ENCODE measurements at places on chromosomes 5 and 9.

DNA sequence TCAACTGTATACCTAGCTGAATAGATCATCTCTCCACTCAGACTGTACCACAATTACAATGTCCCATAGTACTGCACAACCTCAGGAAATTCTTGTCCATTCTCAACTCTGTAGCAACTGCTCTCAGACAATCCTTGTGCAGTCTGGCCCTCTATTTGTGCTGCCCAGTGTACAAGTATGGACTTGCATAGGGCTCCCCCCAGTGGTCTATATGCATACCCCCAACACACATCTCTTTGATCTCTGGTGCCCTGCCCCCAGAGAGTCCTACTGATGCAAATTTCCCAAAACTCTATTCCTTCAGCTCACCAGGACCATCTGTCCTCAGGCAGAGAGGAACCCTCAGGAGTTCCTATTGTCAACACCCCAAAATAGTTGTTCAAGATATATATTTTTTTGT is 205.3 kb downstream of the SLCO4C1 start:
- no peak for DNase-seq

DNA sequence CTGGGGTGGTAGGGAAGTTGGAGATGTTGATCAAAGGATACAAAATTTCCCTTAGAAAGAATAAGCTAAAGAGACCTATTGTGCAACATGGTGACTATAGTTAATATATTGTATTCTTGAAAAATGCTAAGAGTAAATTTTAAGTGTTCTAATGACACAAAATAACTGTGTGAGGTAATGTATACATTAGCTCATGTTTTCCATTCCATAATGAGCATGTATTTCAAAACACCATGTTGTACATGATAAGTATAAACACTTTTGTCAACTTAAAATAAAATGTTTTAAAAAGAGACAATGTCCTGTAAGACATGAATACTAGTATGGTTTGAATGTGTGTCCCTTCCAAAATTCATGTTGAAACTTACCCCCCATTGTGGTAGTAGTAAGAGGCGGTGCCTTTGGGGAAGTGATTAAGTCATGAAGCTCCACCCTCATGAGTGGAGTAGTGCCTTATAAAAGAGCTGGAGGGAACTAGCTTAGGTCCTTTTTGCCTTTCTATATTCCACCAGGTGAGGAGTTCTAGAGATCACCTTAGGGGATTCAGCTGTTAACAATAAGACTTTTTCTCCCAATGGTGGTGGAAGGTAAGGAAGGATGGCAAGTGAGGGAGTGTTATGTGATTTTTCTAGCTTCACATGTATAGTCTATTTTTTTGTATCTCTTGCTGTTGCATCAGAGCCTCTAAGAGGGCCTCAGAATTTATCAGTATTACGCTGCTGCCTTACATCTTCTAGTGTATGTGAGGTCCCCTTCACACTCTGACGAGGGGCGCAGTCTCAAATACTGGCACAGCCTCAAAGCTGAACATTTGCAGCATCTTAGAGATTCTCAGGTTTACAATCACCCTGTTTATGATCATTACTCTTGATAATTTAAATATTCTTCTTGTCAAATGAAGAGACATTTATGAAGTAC is 94.9 kb upstream of the NREP start:
- DNase-seq = no peak

GRCh38 chr5:104128348-104128747 is 565.8 kb upstream of the NUDT12 start:
- no peak for DNase-seq

DNA sequence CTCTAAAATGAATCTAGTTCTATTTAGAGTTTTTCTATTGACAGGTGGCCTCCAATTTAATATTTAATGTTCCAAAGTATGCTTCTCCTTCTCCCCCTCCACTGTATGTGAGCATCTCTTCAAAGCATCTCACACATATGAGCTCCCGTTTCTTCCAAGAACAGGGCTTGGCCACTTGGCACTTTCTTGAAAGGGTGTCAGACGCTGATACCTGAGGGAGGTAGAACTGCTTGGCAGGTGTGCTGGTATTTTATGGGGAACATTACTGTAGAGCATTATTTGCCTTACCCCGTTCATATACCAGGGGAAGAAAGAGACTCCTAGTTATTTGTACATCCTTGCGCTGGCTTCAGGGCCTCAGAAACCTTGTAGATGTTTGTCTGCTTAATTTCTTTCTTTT is 1.9 kb downstream of the RCL1 start:
- no peak for DNase-seq

DNA sequence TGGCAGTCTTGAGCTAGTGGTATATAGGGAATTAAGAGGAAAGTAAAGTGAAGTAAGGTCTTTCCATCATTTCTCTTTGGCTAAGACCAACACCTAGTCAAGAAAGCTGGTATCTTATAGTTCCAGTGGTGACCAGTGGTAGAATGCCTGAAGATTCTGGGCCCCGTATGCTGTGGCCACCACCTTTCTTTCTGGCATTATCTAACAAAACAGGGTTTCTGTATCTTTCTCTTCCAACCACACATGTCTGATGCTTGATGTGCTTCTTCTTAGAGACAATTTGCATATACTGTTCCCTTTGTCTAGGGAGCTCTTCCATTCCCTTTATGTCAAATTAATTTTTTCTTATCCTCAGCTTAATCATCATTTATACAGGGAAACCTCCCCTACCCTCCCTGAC is 109.9 kb upstream of the SSBP2 start:
- DNase-seq = no peak

GRCh38 chr9:72255569-72255968 is 106.3 kb downstream of the GDA start:
- no peak for DNase-seq

DNA sequence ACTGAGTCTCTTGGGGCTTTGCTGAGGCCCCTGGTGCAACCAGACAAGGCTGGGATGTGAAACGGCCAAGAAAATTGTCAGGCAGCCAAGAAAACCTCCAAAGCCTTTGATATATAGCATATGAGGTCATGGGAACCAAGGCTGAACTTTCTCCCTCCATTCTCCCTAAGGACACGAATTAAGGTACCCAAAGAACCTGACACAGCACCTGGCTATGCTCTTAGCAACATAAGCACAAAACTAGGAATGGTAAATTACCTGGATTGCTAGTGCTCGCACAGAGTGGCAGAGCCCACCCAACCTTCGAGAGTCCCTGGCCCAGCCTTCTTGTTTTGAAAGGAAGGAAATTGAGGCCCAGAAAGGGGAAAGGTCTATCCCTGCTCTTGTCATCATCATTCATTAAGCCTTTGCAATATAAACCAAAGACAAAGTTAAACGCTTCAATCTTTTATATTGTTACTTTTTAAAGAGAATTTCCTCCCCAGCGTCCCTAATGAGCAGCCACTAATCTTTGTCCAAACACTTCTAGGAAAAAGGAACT is 220.0 kb upstream of the NR4A3 start:
- no peak for DNase-seq

- DNase-seq = no peak
Observed at GRCh38 chr5:41508186-41508585, 2.2 kb downstream of the PLCXD3 start.

DNA sequence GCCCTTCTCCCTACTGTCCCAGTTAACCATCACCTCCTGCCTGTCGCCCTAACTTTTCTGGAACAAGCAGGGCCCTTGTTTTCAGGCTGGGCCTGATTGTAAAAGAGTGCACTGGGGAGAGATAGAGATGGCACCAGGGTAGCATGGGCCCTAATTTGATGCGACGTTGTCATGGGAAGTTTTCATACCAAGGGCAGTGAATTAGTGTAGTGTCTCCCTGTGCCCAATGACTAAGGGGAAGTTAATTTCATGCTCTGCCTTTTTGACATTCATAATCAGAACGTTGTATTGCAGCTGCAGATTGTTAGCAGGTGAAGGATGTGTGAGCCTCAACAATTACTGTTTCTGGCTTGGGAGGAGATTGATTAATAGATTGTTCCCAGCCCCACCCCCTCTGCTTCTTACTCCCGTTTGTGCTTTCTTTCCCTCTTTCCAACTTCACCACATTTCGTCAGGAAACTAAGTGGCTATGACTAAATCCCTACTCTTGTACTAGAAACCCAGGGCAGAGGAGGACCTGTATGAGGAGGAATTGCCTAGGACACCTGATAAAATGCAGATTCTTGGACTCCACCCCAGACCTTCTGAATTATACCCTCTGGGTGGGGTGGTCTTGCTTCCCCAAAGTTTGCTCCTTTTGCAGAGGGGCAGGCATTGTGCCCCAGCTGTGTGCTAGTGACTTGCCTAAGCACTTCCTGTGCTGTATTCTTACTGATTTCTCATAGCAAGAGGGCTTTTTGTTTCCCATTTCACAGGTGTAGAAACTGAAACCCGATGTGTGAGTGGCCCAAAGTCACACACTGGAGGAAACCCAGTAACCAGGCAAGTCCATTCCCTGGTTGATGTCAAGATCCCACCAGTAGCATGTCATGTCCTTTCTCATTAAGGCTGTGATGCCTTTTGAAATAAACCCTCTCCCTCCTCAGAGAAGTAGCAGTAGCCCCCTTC is 56.3 kb downstream of the DAB2IP start:
- no peak for DNase-seq

DNA sequence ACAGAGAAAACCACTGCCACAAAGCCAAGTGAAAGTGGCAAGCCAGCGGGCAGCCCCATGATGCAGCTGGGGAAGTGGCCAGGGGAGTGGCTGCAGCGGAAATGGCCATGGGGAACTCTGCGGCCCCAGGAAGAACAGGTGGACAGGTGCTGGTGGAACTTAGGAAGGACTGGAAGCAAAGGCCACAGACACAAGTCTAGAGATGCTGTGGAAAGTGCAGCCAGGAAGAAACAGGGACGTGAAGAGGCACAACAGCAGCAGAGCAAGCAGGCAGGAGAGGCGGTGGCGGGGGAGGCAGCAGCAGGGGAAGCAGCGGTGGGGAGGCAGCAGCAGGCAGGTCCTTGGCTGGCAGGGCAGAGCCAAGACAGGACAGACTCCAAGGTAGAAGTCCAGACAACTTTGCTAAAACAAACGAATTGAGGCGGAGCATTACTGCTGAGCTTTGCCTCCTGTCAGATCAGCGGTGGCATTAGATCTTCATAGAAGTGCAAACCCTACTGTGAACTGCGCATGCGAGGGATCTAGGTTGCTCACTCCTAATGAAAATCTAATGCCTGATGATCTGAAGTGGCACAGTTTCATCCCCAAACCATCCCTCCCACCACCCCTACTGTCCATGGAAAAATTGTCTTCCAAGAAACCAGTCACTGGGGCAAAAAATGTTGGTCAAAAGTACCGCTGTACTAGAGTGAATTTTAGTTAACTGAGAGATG is 11.8 kb downstream of the SURF6 start:
- DNase-seq = no peak

- no peak for DNase-seq
Observed at GRCh38 chr5:145925803-145926202, 10.6 kb upstream of the SH3RF2 start.

DNA sequence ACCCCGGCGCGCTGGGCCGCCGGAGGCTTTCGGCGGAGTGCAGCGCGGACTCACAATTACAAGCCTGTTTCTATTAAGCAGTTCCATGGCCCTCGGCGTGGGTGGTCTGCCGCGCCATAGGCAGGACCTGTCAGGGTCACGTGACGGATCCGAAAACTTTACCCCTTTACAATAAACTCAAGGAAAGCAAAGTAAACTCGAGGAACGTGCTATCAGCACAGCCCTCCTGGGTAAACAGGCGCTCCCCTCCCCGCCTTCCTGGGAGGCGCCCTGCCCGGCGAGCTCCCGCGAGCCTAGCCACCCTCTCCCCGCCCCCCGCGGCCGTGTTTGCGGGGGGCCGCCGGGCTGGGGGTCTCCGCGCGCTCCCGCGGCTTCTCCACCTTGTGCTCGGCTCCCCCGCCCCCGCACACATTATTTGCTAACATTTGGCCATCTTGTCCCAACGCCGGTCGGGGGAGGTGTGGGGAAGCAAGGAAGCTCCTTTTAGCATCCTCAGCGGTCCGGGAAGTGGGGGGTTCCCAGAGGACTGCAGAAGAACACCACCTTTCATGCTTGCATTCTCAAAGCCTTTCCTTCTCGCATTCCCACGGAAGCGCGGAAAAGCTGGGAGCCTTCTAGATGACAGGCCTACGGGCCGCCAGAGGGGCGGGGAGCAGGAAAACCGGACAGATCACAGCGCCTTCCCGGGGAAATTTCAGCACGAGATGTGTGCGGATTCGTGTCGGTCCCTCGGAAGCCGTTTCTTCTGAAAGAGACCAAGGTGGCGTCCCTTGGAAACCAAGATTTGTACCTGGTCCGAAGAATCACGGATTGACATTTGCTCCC is at the start of gene PTCH1:
TSS of gene PTCH1 (minus strand) at position 238 of the 825 bp plus-strand sequence.
- DNase-seq = no peak

GRCh38 chr5:82019342-82020138 is 47.7 kb downstream of the ATG10 start:
- DNase-seq = peak; percentile 17

- DNase-seq = no peak
Observed at GRCh38 chr5:165138236-165138635, 1632.8 kb downstream of the MAT2B start.

GRCh38 chr5:102795526-102795925 is 40.4 kb downstream of the PAM start:
- no peak for DNase-seq

GRCh38 chr9:86766912-86767311 is 180.4 kb downstream of the GAS1 start:
- no peak for DNase-seq

DNA sequence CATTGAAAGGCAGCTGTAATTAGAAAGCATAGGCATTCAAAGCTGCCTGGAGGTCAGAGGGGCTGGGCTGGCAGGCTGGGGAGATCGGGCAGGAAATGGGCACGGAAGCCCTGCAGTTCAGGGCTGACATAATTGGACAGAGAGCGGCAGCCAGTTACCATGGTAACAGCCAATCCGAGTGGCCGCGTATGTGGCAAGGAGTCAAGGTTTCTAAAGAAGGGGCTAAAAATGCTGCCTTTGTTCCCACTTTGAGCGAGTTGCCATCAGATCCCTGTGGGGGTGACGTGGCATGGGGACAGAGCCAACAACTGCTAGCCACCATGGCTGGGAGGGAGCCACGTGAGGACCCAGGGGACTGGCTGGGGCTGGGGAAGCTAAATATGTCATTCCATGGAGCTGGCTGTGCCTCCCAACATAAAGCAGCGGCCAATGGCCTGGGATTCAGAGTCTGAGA is 44.7 kb upstream of the NDFIP1 start:
- DNase-seq = no peak

GRCh38 chr5:32777222-32777621 is 66.1 kb downstream of the NPR3 start:
- no peak for DNase-seq

- no peak for DNase-seq
Observed at GRCh38 chr9:5832071-5832537, 813 bp downstream of the ERMP1 start.

DNA sequence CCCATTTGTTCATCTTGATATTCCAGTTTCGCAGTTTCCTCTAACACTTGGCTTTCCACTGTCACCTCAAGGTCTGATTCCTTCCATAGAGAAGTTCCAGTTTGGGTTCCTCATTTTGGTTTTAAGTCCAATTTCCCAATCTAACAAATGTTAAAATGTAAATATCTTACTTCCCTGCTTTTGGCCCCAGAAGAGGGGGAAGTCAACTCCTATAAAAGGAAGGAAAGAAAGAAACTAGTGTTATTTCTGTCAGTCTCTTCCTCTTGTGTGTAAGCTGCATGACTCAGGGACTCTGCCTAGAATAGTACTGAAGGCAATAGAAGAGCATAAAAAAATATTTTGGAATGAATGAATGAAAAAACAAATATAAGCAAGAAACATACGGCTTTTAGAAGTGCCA is 127.5 kb upstream of the CCNG1 start:
- DNase-seq = no peak

- DNase-seq = no peak
Observed at GRCh38 chr9:89483592-89484474, 14.1 kb downstream of the SEMA4D start.

GRCh38 chr5:174352681-174353080 is 307.2 kb downstream of the NSG2 start:
- DNase-seq = no peak
